ENCODE measurements at places on chromosomes 13 and 19.
A peak's percentile ranks its signal among the peaks of the same experiment; 100 is the strongest.

GRCh38 chr13:21796066-21796465 is 125.2 kb downstream of the FGF9 start:
- no peak for DNase-seq

DNA sequence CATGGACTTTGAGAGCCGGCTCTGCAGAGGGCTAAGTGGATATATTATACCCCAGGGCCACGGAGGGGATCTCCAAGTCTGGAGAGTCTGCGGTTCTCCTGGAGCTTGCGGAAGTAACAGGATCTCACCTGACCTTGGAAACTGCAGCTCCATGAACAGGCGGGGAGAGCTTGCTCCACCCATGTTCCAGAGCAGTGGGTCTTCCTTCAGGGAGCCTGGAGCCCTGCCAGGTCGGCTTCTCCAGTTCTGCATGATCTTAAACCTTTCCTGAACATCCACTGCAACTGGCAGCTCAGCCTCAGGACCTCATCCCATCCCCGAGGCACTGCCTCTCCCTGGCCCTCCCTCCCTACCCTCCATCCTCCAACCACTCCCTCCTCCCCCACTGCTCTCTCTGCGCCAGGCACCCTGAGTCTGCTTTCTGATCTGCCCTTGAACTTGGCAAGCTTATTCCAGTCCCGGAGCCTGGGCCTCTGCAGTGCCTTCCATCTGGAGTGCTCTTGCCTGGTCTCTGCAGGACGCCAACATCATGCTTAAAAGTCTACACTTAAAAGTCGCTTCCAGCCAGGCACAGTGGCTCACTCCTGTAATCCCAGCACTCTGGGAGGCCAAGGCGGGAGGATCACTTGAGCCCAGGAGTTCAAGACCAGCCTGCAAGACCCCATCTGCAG is 13.2 kb downstream of the ATCAY start:
- DNase-seq: no peak

- DNase-seq: no peak
Observed at GRCh38 chr13:30362869-30363268, 55.5 kb upstream of the KATNAL1 start.

- DNase-seq: no peak
Observed at GRCh38 chr19:45791744-45792469, 738 bp downstream of the DMWD start.

DNA sequence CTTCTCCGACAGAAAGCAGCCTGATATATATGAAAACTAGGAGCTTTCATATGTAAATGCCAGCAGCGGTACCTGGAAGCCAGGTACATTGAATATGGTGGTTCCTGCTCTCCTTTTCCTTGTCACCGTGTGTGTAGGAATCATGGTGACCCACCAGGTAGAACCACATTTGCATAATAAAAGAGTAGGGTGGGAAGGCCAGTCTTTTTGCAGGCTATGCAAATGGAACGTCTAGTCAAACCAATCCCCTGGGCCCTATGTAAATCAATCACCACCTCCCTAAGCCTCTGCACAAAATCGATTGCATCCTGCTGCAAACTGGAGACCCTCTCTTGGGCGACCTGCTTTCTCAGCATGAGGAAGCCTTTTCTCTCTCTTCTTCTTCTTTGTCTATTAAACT is 22.2 kb upstream of the ZNF181 start:
- DNase-seq: no peak

DNA sequence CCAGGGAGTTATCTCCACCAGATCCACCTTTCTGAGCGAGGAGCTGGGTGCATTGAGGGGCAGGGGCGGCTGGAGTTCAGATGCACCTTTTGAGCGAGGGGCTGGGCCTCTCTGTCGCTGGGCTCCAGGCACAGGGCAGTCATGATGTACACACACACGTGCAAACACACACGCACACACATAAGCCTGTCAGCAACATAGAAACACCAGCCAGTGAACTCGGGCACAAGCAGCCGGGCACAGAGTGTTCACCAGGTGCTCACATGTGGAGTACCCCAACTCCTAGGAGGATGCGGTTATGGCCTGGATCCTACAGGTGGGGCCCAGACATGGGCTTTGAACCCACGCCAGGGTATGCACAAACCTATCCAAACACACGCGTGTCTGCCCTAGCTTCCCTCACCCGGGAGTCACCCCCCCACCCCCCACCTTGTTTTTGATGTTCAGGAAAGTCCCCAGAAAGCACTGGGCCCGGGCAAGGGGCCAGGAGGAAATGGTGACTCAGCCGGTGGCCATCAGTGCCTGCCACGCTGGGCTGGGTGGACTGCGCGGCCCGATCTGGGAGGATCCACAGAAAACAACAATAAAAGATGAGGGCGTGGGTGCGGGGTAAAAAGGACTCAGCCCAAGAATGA is 13.3 kb downstream of the ARRDC2 start:
- no peak for DNase-seq

DNA sequence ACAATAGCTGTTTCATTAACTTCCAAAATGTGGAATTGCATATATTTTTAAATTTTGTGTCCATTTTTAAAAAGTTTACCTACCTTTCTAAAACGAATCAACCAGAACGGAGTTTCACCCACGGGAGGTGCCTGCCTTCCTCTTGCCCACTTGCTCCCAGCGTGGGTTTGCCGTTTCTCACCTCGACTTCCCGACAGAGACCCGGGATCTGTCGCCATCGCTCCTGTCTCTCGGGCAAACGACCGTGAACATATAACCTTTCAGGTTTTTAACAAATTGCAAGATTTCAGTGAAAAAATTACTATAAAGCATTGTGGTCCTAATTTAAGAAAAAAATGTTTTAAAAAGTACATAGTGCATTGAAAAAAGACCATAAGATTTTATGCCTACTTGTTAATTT is 4.2 kb downstream of the TMEM255B start:
- DNase-seq: no peak

GRCh38 chr13:102879793-102880499 is 34.1 kb downstream of the ERCC5 start:
- DNase-seq: no peak

DNA sequence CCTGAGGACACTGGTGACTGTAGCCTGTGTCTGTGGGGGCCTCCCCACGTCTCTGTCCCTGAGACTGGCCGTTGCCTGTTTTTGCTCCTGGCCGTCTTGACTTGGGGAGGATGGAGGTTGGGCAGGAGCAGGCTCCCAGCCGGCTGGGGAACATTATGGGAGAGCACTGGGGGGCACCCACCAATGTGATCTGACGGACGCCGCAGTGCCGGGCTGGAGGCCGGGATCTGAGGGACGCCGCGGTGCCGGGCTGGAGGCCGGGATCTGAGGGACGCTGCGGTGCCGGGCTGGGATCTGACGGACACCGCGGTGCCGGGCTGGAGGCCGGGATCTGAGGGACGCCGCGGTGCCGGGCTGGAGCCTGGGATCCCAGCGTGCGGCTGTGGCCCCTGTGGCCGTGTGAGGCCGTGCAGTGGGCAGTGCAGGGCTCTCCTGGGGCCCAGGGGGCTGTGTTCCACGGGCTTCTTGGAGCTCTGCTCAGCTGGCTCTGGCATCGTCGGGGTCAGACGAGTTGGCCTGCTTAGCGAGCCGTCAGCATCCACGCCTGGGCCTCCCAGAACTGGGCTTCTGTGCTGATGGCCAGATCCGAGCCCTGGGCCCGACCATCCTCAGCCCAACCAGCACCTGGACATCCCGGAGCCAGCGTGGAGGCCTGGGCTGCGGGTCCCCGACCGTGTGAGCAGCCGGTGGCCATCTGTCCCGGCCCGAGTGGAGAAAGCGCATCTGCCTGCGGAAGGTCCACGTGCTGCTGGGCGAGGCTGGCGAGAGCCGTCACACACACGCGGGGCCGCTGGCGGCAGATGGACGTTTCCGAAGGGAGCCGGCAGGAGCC is 45.8 kb downstream of the GAS6 start:
- DNase-seq: no peak

DNA sequence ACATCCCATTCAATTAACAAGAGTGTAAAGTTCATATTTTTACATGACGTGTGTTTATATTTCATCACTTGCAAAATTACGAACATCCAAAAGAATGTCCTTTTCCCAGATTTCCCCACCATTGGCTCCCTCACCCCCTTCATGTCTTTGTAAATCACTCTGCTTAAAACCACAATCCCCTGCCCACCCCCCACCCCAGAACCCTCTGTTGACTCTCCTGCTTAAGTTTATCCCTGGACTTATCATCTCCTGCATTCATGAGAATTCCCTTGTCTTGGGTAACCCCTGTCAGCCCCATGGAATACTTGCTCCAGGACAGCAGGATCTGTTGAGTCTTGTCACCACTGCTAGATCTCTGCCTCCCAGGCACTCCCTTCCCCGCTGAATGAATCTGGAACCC is 109.9 kb downstream of the COL4A1 start:
- DNase-seq: no peak

DNA sequence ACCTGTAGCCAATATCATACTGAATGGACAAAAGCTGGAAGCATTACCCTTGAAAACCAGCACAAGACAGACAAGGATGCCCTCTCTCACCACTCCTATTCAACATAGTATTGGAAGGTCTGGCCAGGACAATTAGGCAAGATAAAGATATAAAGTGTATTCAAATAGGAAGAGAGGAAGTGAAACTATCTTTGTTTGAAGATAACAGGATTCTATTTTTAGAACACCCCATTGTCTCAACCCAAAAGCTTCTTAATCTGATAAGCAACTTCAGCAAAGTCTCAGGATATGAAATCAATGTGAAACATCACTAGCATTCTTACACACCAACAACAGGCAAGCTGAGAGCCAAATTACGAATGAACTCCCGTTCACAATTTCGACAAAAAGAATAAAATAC is 17.8 kb upstream of the CCNA1 start:
- DNase-seq: no peak

GRCh38 chr19:35156673-35157014 is 2.1 kb downstream of the FXYD5 start:
- DNase-seq: no peak

- no peak for DNase-seq
Observed at GRCh38 chr13:76336889-76337844, 549.0 kb downstream of the KCTD12 start.

DNA sequence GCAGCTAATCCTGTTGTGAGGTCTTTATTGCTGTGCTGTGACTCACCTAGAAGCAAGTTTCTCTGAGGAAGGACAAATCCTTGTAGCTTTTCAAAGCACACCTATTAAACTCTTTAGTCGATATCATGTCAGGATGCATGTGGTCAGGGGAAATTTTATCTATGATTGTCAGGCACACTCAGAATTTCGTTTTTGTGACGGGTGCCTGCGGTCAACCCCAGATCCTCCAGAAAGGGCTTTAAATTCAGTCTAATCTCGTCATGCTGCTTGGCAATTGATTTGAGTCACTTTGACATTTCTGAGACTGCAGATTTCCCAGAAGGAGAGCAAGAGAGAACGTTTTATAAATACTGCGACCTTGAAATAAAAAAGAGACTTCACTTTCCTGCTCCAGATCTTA is 316.9 kb downstream of the FGF9 start:
- peak; percentile 43 for DNase-seq

DNA sequence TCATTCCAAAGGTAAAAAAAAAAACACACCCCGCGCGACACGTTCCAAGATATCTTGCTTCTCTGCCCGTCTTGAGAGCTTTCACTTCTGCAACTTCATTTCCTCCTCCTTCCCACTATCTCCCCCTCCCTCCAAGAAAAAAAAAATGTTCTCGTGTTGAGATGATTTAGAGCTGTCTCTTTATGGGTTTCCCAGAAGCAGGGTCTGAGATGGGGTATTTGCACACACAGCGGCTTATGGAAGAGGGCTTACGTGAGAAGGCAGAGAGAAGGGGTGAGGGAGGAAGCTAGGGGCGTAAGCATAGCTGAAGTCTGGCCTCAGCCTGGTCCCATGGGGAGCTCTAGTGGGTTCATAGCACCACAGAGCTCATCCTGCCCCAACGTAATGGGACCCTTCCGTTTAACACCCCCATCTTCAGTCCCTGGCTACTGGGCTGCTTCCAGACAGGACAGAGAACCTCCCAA is 31.3 kb upstream of the USE1 start:
- DNase-seq: peak; percentile 54

GRCh38 chr19:3274942-3275582 is 50.6 kb downstream of the CELF5 start:
- DNase-seq: no peak

GRCh38 chr19:33751436-33751770 is 45.3 kb upstream of the KCTD15 start:
- no peak for DNase-seq

GRCh38 chr13:49113526-49114286 is 106.4 kb upstream of the MLNR start:
- DNase-seq: peak; percentile 65

DNA sequence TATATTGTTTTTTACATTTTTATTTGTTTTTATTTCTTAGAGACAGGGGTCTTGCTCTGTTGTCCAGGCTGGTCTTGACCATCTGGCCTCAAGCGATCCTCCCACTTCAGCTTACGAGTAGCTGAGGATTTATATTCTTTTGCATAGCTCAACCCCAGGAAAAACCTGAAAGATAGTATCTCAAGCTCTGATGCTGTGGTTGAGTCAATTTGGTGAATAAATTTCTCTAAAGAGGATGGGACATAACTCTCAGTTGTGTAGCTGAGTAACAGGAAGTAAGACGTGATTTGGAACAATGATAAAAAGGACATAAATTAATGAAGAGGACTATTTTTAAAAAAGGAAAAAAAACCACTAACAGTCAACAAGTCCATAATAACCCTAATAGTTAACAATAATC is 79.8 kb upstream of the TNFSF11 start:
- DNase-seq: no peak

- no peak for DNase-seq
Observed at GRCh38 chr19:56642711-56643459, at the start of gene SMIM17. SMIM17 (plus strand) TSS chr19:56643159; CDS start chr19:56645668, 2,509 bp downstream.

- DNase-seq: no peak
Observed at GRCh38 chr13:98473135-98473787, 103.6 kb downstream of the STK24 start.

DNA sequence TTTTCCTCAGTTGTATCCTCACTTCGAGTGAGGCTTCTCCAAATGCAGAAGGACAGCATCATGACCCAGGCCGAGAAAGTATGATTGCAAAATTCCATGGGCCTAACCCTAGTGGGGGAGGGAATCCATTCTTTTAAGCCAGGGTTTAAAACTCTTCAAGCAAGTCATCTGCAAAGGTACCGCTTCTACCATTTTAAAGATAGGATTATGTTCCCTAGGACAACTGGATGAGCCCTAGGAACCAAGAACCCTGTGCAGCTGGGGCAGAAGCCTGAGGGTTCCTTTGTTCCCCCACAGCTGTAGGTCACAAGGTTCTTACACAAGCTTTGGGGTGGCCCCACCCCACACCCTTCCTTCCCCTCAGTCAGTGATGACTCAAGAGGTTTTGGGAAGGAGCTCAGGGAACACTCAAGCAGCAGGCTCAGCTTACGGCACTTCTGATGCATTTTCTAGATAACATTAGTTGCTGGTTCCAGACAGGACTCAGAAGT is 13.5 kb downstream of the ARL11 start:
- peak; percentile 69 for DNase-seq

DNA sequence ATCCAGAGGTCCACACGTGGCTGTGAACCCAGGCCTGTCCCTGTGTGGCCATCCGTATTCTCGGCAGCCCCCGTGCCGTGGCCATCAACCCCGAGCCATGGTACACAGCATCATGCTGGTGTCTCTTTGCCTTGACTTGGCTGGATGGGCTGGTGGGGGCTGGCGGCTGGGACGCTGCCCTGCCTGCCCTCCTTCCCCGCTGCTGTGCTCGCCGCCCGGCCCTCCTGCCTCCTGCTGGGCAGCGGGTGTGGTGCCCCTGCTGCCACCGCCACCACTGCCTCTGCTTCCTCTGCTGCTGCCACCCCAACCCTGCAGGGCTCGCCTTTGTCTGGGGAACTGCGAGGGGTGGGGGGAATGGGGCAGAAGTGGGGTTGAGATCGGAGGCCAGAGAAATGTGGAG is 19.7 kb upstream of the EHD2 start:
- DNase-seq: no peak
